ENCODE measurements at places on chromosomes 12 and 14.

GRCh38 chr12:46110223-46110611 is 119.8 kb upstream of the SCAF11 start:
- no peak for DNase-seq

GRCh38 chr12:92253301-92253700 is 107.7 kb upstream of the BTG1 start:
- no peak for DNase-seq

- DNase-seq: peak; percentile 80
Measured at GRCh38 chr12:71780237-71780822, 25.7 kb downstream of the RAB21 start.

DNA sequence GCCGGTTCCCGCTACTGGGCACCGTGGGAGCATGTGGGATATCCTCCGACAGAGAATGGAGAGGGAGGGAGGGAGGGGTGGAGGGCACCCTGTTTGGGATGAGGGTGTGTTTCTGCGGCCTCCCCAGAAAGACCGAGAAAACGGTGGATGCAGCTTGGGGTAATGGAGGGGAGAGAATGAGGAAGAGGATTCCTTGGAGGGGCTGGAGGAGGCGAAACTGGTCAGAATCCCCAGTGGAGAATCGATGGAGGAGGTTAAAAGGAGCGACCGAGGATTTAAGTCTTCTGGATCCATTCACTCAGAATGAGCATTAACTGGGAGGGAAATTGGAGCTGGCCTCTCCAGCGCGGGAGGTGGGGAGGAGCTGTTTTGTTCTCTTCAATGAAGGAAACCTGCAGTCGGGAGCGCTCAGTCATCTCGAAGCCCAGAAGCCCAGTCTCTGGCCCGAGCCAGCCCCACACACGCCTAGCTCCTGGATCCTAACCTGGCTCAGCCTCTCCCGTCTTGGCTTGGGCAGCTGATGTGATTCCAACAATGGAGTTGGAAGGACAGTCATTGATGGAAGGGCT is 581 bp downstream of the ARG2 start:
- peak; percentile 75 for DNase-seq

- DNase-seq: no peak
Measured at GRCh38 chr12:104475271-104475670, 18.5 kb downstream of the CHST11 start.

- DNase-seq: no peak
Measured at GRCh38 chr12:28869197-28869596, 279.9 kb upstream of the FAR2 start.

DNA sequence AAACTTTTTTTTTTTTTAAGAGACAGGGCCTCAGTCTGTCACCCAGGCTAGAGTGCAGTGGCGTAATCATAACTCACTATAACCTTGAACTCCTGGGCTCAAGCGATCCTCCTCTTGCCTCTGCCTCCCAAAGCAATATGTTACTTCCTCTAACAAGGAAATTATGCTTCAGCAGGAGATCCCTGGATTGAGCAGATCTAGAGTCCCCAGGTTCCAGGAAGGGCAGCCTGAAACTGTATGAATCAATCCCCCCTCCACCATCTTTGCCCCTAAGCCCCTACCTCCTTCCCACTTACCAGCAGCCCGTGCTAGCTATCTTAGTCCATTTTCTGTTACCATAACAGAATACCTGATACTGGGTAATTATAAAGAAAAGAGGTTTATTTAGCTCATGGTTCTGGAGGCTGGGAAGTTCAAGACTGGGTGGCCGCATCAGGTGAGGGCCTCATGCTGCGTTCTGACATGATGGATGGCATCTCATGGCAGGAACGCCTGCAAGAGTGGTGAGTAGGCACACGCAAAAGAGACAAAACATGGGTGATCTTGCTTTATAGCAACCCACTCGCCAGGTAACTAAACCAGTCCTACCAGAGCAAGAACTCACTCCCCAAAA is 5.0 kb downstream of the TAMALIN start:
- no peak for DNase-seq

GRCh38 chr14:33026850-33027430 is 88.3 kb downstream of the NPAS3 start:
- DNase-seq: peak; percentile 33

DNA sequence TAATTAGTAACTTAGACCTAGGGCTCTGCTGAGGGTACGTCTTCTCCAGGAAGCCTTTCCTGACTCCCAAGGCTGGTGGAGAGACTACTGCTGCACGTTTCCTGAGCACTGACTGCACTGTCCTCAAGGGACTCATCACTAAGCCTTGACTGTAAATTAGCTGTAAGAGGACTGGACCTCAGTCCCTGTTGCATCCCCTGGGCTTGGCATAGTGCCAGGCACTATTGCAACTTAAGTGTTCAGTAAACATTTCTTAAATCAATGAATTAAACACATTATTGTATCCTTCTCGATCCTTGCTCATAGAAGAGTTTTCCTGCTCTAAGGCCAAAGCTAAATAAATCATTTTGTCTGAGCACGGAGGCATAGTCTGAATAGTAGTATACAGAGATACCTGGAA is 31.9 kb upstream of the IFNG-AS1 start:
- no peak for DNase-seq

DNA sequence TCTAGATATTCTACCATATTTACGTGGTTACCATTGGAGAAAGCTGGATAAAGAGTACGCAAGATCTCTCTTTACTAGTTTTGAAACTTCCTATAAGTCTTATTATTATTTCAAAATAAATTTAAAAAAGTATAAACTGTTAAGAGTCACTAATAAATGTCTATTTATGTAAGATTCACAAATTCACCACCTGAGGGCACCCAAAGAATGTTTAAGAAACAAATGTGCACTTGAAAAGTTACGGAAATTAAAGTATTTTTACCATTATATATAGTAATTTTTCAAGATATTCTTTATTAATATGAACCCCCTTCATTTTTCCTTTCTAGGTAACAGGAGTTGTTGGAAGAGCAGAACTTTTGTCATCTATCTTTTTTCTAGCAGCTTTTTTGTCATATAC is 11.9 kb downstream of the TMTC3 start:
- peak; percentile 53 for DNase-seq

DNA sequence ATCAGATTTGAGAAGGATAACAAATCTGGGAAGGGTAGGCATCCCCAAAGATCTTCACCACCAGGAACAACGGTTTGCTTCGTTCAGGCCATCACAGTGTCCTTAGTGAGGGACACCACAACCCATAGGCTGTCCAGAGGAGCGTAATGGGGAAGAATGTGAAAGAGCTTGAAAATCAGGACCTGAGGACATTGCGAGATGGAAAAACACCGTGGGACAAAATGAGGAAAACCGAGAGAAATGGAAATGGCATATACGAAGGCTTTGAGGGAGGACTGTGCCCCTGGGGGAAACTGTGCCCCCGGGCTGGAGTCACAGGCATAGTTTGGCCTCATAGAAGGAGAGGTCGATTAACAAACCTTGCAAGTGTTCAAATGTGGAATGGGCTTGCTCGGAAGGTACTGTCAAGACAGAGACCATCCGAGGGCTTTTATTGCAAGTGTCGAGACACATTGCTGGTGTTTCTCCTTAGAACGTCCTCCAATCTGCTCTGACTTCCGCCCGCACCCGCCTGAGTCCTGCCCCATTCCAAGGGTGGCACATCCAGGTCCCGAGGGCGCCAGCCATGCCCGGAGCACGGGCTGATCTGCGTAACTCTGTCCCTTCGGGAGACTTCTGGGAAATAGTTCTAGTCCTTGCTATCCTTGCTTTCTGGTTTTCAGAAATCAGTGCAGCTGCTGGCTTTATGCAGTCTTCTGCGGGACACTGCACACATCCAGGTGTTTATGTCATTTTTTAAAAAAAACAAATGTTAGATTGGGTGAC is 885 bp upstream of the PALS1 start:
- no peak for DNase-seq

DNA sequence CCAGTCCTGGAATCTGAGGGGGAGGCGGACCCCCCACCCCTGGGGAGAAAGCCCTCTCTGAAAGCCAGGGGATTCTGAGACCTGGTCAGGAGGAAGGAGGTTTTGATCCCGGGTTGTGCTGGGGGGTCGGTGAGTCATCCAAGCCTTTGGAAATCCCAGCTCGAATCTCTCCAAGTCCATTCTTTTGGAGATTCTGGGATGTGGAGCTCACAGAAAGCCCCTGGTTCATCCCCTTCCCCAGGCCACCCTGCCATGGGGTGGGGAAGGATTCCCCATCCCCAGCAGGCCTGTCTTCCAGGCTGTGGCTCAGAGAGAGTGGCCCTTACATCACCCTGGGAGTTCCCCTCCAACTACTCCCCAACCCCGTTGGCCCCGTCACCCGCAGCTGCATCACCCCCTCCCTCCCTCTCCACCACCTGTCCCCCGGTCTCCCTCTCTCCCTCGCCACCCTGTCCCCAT is 14.3 kb downstream of the EXOC3L4 start:
- no peak for DNase-seq

DNA sequence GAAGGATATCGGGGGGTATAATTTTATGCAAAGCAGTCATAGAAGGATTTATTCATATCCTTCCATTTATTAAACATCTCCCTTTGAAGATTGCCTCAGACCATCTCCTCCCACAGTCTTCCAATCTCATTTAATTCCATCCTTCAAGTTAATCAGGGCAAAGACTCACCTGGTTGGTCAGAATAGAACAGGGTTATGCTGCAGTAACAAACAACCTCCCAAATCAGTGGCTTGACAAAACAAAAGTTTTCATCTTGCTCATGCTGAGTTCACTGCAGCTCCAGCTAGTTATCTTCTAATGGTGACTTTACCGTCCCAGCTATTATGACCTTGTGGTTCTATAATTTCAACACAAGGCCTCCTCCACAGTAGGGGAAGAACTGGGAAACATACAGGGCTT is 48.8 kb upstream of the MTERF2 start:
- DNase-seq: no peak
